Choroid plexus epithelial cell (primary cell): ENCODE measurements at places on chromosomes 1 and 21.

DNA sequence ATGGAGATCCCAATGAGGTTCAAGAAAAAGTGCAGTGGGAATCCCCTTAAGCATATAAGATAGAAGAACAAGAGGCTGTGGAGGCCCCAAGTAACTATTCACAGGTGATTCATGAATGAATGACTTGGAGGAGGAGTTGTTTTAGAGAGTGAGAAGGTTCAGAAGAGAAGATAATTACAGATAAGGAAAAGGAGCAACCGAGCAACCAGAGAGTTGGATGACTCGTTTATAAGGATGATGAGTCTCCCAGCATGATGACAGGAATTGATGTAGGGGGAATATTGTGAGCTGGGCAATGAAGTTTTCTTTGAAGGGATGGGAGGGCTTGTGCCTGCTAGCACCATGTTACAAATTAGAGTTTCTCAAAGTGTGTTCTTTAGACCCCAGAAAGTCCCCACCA lies 9.8 kb downstream of the C8A start:
- DNase-seq = no peak

DNA sequence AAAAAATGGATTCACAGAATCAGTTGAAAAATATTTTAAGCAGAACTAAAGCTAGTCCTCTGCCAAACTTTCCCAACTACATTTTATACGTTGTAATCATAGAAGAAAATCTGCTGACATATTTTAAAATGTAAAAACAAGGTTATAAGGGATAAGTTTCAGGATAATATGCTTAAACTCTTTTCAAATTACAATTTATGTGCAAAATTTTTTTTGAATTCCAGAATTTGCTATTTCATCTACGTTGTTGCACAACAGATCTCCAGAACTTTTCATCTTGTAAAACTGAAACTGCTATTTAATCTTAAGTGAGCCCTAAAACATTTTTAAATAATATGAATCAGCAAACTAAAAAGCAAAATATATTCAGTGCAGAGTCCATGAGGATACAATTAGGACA lies 5.9 kb downstream of the EDEM3 start:
- no peak for DNase-seq

- DNase-seq = no peak
Observed at GRCh38 chr1:60865166-60865565, 217.2 kb upstream of the NFIA start.

DNA sequence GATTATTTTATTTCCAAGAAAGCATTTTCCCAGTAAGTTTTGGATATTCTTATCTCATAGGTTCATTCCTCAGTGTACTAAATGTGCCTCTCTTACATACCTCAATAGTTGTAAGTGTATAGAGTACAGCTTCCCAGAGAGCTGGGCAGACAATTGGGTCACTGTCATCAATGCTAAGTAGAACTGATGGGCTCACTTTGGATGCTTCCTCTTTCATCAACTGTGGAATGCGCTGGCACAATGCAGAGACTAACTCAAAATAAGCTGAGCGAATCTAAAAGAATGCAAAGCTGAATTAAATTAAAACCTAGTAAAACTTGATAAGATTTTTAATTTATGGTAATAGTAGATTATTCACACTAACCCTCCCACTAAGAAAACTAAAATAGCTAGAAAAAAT lies 21.5 kb downstream of the LTN1 start:
- DNase-seq = peak; percentile 21

- DNase-seq = peak; percentile 19
Observed at GRCh38 chr1:29712284-29712651, 475.9 kb downstream of the PTPRU start.

DNA sequence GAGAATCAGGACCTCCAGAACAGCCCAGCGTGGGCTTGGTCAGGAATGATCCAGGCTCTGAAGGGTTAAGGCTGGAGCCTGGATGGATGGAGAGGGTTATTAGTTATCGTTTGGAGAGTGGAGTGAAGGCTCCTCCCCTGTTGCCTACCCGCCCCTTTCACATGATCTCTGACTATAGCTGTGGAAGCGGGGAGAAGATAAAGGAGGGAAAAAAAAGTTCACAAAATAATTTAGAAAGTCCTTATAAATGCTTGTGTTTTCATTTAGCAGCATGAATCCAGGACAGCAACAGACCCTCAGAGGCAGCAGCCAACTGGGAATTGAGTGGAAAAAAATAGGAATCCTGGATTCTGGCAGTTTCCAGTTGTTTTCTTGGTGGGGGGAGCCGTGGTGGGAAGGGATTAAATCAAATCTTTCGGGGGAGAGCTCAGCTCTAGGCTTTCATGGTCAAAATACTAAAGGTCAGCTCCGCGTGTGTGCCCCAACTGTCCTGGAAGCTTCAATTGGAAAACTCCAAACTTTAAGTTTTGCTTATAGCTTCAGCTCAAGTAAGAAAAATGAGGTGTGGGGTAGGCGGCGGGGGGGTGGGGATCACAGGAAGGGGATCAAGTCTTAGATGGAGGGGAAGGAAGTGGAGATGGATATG lies 595 bp upstream of the DDR2 start:
- DNase-seq = peak; percentile 86

DNA sequence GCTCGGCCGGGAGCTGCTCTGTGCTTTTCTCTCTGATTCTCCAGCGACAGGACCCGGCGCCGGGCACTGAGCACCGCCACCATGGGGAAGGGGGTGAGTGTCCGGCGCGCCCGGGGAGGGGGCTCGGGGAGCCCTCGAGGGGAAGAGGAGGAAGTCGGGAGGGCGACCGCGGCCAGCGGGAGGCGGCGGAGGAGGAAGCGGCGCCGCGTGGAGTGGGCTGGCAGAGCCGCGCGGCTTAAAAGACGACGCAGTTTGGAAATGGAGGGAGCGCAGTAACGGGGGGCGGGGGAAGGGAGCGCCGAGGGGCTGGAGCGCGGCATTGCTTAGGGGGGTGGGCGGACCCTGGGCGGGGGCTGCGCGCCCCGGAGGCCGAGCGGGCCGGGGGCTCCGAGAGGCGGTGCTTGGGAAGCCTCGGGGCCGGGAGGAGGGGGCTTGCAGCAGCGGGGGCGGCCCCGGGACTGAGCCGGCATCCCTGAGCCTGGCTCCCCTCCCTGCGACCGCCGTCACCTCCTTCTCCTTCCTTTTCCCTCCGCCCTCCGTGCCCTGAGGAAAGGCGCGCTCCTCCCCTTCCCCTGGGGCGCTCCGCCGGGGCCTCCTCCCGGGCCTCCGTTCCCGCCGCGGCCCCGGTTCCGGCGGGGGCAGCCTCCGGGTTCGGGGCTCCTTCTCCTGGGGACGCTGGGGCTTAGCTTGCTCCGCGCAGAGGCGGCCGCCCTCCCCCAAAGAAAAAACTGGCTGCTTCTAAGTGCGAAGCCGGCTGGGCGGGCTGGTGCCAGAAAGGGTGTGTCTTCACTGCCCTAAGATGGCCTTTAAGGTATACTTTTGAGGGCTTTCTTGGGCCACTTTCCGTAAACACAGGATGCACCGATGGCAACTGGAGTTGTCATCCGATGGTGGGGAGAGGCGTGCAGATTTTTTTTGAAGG lies 648 bp downstream of the ATP1A1 start:
- peak; percentile 46 for DNase-seq

DNA sequence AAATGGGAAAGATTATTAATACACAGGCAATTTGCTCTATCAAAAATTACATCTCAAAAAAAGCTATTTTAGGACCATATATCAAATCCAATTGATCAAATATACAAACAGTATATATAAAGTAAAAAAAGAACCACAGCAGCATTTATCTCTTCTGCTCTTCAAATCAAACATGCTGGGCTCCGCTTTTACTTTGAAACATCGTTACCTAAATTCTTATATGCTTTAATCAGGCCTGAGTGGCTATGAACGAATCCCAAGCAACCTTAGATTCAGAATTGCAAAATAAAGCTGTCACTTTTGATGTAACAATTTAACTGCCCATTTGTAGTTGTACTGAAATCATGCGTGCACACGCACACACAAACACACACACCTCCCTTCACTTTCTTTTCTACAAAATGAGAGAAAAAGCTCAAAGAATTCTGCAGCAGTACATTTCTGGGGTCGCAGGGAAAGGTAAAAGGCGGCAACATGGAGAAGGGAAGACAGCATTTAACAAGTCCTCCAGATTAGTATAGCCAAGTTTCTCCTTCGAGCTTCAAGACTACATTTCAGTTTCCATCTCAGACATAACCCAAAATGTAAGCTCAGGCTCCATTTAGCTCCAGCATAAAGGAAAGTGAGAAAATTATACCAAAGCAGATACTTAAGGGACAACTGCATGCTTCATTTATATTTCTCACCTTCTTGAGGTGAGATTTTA lies 92.2 kb upstream of the TTC39A start:
- DNase-seq = no peak

- no peak for DNase-seq
Observed at GRCh38 chr1:222970040-222970439, 155.2 kb downstream of the DISP1 start.

GRCh38 chr21:14741256-14741655 lies 195.1 kb upstream of the SAMSN1 start:
- DNase-seq = peak; percentile 59

DNA sequence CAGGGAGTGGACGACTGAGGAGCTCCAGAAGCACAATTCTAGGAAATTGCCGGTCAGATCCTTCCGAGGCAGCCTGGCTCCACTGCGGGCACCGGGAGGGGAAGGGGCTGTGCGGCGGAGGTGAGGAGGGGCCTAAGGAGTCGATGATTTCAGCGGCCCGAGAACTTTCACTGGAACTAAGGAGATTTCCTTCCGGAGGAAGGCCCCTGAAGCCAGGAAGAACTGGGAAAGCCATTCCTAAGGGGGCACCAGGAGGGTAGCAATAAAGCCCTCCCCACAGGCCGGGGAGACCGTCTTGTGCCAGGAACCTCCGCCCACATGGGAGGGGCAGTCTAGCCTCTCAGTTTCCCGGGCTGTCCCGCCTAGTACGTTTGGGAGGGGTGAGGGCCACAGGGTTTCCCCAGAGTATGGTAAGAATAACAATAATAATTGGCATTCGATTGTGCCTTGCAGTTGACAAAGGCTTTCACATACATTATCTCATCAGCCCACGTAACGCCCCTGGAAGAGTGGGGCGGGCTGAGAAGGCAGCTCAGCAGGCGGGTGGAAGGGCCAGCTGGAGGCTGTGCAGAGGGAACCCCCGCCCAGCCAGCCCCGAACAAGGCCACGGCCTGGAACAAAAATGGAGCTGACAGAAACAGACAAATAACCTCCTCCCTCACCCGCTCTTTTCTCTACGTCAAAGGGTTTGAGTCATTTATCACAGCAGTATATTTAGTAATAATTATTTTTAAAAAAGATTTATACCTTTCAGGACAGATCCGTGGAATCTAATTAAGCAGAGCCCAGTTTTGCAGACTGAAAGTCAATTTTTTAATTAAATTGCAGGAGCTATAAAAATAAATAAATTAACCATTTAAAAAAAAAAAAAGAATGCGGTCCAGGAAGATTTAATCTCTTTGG lies 19.8 kb downstream of the NPR1 start:
- DNase-seq = peak; percentile 47

GRCh38 chr1:202367271-202367670 lies 18.8 kb downstream of the PPP1R12B start:
- no peak for DNase-seq

DNA sequence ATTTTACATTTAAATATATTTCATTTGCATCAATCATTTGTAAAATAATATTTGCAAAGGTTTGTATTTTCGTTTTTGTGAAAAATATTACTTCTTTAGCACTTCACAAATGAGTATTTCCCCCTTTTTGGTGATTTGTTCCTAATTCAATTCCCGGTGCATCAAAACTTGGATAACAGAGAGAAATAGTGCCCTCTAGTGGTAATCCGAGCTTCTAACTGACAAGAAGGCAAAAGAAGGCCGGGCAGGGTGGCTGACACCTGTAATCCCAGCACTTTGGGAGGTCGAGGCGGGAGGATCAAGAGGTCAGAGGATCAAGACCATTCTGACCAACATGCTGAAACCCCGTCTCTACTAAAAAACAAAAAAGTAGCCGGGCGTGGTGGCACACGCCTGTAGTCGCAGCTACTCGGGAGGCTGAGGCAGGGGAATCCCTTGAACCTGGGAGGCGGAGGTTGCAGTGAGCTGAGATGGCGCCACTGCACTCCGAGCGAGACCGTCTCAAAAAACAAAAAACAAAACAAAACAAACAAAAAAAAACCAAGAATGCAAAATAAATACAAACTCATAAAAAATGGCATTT lies 137.7 kb downstream of the COL11A1 start:
- peak; percentile 78 for DNase-seq

GRCh38 chr1:27011058-27011764 lies 1.4 kb downstream of the TENT5B start:
- peak; percentile 90 for DNase-seq

GRCh38 chr1:76695535-76695934 lies 171.7 kb upstream of the ST6GALNAC5 start:
- DNase-seq = no peak

DNA sequence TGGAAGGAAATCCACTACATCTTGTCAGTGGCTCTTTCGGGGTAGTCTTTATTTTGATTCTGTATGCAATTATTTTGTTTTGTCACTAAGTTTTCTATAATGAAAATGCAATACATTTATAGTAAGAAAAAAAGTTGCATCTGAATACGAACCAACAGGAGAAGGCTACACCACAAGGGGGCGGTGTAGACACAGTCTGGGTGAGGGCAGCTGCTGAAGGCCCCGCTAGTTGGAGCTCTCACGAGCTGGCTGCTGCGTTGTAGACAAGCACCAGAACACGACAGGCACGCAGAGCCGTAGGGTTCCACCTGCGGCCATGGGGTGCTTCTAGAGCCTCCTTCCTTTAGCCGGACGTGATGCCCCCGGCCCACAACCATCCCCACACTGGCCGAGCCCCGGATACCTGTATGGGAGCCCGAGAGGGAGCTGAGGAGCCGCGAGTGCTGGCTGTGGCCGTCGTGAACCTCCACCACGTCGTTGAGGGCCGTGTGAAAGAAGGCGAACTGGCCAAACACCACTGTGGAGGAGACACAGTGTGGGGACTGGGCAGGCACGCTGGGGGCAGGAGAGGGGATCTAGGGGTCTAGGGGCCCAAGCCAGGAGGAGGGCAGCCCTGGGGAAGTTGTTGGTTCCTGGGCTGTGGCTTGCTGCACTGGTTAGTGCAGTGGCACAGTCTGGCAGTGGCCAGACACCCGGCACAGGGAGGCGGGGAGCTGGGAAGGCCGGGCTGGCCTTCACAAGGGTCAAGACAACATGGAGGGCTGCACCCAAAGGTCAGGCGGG lies 160.8 kb downstream of the ZSCAN20 start:
- peak; percentile 91 for DNase-seq

DNA sequence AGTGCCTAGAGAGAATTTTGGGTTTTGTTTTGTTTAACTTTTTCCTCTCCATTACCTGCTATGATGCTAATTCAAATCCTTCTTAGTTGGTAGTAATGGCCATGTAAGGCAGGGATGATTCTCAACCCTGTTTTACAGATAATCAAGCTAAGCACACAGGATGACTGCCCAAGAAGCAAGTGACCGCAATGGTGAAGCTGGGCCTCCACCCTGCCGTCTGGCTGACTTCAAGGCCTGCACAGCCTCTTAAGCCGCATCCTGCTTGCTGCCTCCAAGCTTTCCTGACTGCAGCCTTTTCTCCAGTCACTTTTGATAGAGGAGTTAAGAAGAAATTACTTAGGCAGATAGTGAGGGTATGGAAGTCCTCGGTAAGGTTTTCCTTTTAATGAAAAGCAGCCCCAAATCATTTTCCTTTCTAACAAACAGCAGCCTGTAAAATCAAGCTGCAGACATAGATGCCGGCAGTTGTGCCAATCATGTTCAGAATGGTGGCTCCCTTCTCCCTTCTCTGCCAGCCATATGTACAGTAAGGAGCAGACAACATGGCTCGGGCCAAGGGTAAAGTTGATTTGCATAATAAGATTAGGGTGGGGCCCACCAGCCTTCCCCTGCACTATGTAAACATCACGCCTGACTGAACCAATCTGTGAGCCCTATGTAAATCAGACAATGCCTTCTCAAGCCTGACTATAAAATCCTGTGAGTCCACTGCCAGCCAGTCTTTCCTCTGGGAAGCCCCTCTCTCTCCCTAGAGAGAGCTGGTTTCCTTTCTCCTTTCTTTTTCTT lies 8.8 kb upstream of the CTBS start:
- DNase-seq = peak; percentile 65
